ENCODE measurements at places on chromosomes 4 and X.

- DNase-seq, result no peak
These were observed 593 bp downstream of the SH3RF1 start for GRCh38 chr4:169269916-169270809.

- no peak for DNase-seq
These were observed 18.4 kb downstream of the DDX3X start for GRCh38 chrX:41352329-41352838.

GRCh38 chr4:72970756-72971155 lies 98.8 kb downstream of the COX18 start:
- DNase-seq, result no peak

GRCh38 chr4:76605099-76605563 lies 170.1 kb downstream of the SHROOM3 start:
- no peak for DNase-seq

DNA sequence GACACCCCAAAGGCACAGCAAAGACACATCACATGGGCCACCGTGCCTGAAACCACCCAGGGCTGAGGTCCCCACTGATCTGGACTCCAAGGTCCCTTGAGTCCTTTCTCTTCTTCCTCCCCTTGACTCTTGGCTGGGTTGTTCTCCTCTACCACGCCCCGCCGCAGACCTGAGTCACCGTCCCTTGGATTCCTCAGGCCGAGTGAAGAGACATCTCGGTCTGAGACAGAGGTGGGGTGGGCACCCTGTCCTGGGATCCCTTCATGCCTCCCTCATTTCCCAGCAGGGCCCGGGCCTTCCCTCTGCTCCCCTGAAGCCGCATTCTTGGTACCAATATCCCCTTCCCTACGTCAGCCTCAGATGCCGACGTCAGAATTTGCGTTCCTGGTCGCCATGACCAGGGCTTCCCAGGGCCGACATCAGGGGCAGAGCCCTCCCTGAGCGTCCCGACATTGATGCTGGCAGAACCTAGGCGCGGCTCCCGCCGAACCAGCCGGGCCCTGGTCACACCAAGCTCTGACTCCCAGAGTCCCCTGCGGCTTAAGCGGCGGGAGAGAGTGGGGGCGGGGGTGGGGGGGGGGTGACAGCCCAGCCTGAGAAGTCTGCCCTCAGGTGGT lies 498 bp downstream of the MAGEA10 start:
- DNase-seq, result no peak

DNA sequence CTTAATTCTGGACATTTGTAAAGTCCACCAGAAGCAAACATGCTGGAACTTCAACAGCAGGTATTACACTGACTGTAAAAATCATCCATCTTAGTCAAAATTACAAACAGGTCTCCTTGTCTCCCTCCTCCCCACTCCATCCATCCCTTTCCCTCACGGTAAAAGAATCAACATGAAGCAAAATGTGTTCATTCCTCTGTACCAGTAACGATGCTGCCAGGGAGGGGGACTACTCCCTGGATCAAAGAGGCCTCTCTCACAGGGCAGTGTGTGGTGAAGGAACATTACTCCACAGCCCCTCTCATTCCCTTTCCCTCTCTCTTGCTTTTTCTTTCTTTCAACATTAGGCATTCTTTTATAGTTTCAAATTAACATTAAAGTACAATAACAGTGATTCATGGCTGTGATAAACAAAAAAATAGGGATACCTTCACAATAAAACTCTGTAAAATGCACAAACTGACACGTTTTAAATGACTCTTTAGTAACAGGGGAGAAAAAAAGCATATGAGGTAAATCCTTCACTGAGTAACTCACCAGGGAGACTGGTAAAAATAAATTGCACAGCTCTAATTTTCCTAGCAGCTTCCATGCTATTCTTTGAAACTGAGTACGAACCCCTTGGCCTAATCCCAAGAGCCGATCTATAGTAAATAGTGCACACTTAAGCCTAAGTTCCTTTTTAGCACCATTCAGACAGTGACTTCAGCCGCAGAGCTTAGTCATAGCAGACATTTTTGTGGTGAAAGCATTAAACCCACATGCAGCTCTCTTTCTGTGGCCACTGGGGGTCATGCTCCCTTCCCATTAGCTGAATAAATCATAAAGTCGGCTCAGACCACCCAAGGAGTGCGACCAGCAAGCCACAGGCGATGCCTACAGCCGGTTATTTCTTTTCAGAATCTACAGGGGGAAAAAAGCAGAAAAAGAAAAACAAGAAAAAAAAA lies 215.6 kb upstream of the GYPA start:
- DNase-seq, result no peak

GRCh38 chrX:1754077-1754476 lies 139.2 kb downstream of the ASMT start:
- no peak for DNase-seq

- no peak for DNase-seq
These were observed 163.9 kb downstream of the SLC7A11 start for GRCh38 chr4:138078253-138078652.

DNA sequence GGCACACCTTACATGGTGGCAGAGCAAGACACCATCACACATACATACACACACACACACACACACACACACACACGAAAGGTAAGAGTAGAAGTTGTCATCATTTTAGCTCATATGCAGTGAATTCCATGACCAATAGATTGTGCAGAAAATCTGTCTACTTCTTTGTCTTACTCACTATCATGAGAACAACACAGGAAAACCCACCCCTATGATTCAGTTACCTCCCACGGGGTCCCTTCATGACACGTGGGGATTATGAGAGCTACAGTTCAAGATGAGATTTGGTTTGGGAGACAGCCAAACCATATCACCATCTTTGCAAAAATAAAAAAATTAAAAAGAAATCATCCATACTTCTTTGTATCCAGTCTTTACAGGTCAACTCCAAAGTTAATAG lies 221.1 kb downstream of the BMPR1B start:
- DNase-seq, result no peak

GRCh38 chr4:99863804-99864203 lies 30.4 kb downstream of the LAMTOR3 start:
- DNase-seq, result no peak

DNA sequence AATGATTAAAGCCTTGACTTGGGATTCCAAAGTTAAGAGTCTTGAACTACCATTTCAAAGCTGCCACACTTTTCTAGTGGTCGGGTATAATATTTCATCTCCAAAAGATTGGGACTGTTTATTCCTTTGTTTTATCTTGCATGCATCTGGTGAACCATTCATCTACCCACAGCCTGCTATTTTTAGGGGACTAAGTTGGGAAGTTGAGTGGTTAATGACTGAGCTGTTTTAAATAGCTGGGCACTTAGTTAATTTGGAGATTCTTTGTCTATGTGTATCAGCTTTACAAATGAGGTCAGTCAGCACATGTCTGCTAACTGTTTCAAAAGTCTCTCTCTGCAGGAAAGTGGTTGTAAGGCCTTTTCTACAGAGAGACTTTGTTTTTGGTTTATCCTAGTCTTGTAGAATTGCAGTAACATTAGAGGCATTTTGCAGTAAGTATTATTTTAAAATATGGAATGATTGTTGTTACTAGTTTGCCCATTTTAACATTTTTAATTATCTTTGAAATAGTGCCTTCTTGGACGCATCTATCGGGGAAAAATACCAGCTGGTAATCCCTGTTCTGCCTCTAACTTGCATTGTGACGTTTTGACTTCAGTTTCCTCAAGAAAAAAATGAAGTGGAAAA lies 8.2 kb downstream of the BMP2K start:
- no peak for DNase-seq

DNA sequence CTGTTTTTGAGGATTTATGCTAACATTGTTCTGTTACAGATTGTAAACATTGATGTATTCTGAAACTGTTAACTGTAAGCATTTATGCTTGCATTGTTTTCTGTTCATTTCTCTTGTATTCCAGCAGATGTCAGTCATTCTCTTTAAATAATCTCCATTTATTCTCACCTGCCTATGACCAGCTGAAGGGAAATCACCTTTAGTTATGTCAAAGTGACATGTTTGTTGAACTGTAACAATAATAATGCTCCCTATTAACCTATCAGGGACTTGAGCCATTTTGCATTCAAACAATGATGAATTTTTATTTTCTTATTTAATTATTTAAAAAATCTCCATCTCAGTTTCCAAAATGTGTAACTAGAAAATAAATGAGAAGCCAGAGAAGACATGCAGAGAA lies 58.0 kb downstream of the SPCS3 start:
- DNase-seq, result no peak

- no peak for DNase-seq
These were observed 363.0 kb downstream of the FAT4 start for GRCh38 chr4:125677665-125678307.

GRCh38 chr4:1819284-1819683 lies 26.2 kb downstream of the FGFR3 start:
- DNase-seq, result no peak

DNA sequence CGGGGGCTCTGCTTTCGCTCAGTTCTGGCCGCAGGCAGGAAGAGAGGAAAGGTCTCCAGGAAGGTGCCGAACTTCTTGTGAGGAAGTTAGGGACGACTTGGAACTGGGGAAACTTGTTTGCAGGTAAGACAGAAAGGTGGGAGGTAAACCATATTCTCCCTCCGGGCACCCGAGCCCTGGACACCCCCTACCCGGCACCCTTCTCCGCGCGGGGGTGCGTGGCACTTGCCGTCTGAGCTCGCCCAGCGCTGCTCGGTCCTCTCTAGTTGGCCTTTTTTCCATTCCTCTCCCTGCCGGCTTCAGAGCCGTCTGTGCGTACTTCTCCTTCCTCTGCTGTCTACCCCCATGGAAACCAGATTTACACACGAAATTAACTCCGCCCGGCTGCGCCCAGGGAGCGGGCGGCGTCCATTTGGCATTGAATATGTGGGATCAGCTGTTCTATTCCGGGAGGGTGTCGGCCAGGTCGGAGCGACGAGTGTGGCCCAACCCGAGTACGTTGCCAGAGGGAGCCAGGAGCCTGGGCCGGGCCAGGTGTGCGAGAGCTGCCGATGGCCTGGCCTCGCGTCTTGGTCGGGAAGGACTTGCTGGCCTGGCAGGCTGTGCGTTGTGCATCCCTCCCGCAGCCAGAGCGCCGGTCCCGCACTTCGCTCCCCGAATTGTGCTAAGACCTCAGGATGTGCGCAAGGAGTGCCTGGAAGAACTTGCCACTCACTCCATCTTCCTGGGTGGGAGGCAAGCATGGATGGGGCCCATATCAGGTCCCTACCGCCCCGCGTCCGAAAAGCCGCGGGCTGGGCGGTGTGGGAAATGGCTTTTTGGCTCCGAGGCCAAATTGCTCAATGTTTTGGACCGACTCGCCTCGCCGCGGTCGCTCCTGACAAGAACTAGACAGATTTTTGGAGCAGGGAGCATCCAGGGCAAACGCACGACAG lies 1.7 kb downstream of the PDGFRA start:
- no peak for DNase-seq

GRCh38 chr4:86896596-86896995 lies 4.4 kb upstream of the C4orf36 start:
- no peak for DNase-seq

GRCh38 chr4:3307060-3307459 lies 14.2 kb downstream of the RGS12 start:
- DNase-seq, result no peak

DNA sequence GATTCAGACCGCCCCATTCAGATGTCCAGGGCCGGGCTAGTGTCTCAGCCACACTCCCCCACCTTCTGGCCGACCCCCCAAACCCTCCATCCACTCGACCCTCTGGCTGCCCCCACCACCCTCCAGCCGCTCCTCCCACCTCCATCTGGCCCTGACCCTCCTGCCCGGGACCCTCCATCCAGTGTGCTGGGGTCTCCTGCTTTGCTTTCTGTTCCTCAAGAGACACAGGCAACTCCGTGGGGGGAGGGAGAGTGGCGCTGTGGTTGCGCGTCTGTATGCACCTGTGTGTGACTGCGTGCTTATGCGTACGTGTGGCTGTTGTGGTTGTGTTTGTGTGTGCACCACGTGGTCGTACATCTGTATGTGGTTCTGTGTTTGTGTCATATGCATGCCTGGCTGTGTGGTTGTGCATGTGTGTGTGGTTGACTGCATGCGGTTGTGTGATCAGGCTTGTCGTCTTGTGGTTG lies 33.3 kb downstream of the CPLX1 start:
- DNase-seq, result no peak

DNA sequence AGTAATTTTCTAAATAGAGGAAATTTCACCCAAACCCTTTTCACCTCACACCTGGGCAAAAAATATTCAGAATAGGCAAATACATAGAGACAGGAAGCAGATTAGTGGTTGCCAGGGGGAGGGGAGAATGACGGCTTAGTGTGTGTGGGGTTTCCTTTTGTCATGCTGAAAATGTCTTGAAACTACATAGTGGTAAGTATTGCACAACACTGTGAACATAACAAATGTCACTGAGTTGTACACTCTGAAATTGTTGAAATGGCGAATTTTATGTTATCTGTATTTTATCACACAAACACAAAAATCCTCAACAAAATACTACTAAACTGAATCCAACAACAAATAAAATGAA lies 60.7 kb upstream of the PLAC1 start:
- DNase-seq, result no peak

- DNase-seq, result no peak
These were observed 293.1 kb downstream of the TENM3 start for GRCh38 chr4:182536221-182536811.

- no peak for DNase-seq
These were observed 15.4 kb downstream of the AFP start for GRCh38 chr4:73451404-73451803.

DNA sequence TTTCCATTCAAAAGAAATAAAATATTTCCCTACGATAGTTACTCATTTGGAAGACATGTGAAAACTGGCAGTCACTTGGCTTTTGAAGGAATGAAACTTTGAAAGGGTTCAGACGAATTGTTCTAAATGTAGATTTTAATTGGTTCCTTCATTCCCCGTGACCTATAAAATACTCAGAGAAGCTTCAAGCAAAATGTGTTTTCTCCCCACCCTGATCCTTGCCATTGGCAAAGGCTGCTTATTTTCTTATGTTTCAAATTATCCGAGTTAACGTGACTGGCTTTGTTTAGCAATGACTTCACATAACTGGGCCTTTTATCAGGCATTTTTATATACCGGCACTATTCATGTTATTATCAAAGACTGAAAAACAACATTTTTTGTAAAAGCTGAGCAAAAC lies 204.1 kb upstream of the NEIL3 start:
- DNase-seq, result no peak

DNA sequence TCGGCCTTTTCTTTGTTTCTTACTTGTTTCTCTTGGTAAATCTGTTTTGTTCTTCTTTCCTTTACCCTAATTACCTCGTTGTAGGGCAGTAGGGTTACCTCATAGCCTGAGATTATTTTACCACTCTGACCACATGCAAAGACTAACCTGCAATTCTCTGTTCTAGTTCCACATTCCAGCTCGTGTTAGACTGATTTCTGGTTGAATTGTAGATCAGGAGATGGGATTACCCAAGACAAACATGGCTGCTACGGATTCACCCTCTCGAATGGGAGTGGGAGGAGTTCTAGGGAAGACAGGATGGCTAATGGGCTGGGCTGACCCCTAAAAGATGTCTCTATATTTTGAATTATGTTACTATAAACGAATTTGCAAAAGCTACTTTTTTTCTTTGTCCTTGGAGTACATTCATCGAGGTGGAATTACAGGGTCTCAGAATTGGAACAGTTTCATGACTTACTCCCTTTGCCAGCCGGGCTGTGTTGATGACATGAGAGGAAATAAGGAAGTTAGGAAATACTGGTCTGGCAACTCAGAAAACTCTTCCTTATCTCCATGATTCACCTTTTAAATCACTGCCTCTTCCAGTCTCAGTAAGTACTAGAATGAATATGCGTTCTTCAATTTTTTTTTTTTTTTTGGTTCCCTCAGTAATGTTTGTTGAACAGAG lies 36.7 kb upstream of the FBXW7 start:
- DNase-seq, result no peak

- no peak for DNase-seq
These were observed 402 bp downstream of the CCDC120 start for GRCh38 chrX:49059201-49059600.

- DNase-seq, result no peak
These were observed 74.5 kb upstream of the AFAP1 start for GRCh38 chr4:8013976-8014726.

GRCh38 chr4:146833530-146833929 lies 112.1 kb downstream of the TTC29 start:
- no peak for DNase-seq
